ENCODE measurements at places on chromosomes 13 and 19.

GRCh38 chr13:51541037-51541436, 43.2 kb upstream of the WDFY2 start:
- no peak for ATAC-seq

- no peak for ATAC-seq
These were observed 21.0 kb upstream of the TRIM13 start for GRCh38 chr13:49975826-49976225.

DNA sequence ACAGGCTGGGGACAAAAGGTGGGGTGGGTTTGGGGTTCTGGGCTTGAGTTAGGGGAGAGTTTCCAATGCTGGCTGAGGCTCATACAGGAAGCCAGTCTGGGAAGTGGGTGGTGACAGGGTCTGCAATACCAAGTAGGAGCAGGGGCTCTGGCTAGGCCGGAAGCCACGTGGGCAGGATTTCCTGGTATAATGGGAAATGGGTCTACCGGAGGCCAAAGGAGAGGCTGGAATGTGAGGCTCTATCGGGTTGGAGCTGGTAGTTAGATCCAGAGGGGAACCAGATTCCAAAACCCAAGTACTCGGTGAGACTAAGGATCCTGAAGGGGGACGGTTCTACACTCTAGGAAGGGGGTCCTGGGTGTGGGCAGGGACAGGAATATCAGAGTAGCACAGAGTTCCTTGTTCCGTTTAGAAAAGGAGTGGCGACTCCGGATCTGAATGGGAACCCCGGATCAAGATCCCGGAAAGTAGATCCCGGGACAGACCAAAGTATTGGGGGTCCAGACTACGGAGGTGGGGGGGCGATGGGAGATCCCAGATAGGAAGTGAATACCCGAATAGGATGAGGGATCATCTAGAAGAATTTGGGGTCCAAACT, 802 bp downstream of the CDC37 start:
- ATAC-seq: no peak

DNA sequence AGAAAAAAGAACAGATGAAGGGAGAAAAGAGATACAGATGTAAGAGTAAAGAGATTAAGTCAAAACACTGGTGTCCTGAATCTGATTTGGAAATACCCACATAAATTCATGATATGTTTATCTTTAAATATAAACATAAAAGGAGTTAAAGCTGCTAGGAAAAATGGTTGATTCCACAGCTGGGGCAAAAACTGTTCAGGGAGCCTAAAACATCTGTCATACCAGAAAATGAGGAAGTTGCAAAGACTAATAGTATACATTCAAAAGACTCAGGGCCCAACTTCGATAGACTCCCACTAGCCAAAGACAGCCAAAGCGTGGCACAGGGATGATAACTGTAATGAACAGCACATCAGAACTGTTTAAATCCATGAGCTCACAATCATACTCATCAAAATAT, 62.0 kb downstream of the ABCC4 start:
- no peak for ATAC-seq

DNA sequence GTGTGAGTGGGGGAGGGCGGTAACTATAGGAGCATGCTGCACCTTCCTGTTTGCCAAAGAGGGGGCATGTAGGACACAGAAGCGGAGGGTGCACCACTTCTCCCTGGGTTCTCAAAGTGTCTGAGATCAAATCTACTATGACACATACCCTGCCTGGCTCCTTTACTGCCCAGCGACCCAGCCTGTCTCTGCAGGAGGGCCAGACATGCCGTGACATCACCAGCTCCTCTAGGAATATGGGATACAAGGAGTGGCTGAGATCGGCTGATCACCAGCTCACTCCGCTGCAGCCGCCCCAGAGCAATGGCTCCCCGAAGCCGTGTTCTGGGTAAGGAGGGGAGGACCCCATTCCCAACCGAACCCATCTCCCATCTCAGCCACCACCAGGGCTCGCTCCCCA, 16.4 kb upstream of the IGFL1 start:
- peak; percentile 41 for ATAC-seq
